ENCODE measurements at places on chromosomes 13 and 19.

DNA sequence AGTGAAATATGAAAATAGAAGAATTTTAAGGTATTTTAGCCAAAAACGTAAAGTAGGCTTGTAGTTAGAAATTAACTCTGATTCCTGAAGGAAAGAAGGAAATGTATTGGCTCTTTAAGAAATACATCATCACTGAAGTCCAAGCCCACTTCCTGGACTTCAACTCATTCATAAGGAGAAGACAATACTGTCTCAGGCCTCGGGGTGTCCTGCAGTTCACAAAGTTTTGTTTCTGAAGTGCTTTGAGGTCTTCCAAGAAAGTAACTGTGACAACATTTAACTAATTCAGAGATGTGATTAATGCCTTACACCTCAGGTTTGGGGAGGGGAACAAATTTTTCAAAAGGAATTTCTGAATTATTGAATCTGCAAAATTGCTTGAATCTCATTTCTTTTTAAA lies 65.8 kb upstream of the STARD13 start:
- DNase-seq, result no peak

- no peak for DNase-seq
Observed at GRCh38 chr19:53942001-53942786, 20.5 kb upstream of the CACNG8 start.

GRCh38 chr13:109787135-109787954 lies 962 bp upstream of the IRS2 start:
- no peak for DNase-seq

DNA sequence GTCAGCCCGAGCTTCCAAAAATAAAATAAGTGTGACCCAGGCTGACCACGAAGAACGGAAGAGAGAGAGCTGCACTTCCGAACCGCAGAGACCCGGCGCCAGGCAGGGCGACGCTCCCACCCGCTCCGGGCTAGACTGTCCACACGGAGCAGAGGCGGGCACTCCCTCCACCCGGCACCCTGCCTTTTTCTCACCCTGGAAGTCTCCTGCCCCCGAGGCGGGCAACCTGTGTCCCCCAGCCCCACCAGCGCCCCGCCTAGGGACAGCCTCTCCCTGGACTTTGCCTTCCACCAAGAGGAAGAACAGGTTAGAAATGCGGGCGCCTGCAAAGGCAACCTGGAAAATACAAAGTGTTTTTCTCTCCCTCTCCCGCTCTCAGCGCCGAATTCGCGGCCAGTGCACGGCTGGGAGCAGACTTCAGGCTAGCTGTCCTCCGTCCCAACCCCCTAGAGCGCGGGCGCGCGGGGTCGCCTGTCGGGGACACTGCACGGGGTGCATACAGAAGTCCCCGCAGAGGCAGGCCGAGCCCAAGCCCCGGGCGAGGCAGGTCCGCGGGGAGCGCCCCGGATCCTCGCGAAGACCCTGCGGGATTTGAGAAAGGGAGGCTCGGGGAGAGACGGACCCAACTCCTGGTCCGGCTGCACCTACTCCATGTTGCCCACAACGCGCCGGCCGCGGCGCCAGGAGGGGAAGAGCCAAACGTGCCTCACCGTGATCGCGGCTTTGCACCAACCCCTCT lies 845 bp downstream of the SPRY2 start:
- no peak for DNase-seq

DNA sequence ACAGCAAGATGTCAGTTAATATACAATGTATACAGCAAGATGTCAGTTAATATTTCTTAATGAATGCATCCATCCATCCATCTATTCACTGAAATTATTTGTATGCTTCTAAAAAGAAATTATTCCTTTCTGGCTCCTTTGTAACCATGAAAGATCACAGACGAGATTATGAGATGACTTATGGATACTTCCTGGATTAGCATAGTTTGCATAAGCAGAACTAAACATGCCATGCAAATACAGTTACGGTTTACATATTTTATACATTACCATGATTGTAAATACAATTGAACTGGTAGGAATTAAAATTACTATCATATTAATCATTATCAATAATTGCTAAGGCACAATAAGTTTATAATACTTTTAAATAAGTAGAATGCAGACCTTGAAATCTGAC lies 32.7 kb downstream of the NALCN start:
- DNase-seq, result no peak

DNA sequence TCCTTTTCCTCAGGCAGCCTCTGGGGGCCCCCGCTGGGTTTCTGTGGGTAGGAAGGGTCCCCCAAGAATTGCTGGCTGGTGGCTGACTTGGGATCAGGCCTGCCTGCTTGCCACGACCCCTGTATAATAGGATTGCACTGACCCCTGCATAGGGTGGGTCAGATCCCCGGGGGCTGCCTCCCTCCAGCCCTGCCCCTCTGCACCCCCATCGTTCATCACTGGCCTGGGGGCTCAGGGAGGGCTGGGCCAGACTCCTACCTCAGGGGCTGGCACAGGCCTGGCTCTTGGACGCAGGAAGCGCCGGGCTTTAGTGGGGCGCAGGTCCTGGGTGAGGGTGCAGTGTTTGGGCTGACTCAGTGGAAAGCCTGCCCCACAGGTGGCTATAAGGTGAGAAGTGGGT lies 10.6 kb downstream of the NDUFB7 start:
- no peak for DNase-seq

GRCh38 chr13:105452895-105453294 lies 1082.6 kb downstream of the EFNB2 start:
- DNase-seq, result peak; percentile 21

GRCh38 chr13:30851697-30852096 lies 54.4 kb upstream of the MEDAG start:
- DNase-seq, result no peak

DNA sequence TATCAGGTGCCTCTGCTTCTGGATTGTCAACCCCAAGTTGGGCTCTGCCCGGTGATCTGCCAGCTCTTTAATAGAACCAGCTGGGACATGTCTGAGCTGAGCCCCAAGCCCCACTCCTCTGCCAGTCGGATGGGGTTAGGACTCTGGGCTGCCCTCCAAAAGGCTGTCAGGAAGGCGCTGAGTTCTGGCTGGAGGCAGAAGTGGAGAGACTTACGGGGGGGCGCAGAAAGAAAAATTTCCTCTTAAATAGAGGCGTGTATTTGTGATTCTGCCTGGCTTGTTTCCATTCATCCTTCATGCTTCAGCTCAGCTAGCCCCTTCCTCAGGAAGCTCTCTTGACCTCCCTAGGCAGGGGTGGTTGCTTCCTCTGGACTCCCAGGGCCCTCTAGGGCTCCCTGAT lies 985 bp upstream of the KCNK6 start:
- DNase-seq, result no peak

GRCh38 chr19:5953680-5954213 lies 24.2 kb downstream of the RANBP3 start:
- no peak for DNase-seq

DNA sequence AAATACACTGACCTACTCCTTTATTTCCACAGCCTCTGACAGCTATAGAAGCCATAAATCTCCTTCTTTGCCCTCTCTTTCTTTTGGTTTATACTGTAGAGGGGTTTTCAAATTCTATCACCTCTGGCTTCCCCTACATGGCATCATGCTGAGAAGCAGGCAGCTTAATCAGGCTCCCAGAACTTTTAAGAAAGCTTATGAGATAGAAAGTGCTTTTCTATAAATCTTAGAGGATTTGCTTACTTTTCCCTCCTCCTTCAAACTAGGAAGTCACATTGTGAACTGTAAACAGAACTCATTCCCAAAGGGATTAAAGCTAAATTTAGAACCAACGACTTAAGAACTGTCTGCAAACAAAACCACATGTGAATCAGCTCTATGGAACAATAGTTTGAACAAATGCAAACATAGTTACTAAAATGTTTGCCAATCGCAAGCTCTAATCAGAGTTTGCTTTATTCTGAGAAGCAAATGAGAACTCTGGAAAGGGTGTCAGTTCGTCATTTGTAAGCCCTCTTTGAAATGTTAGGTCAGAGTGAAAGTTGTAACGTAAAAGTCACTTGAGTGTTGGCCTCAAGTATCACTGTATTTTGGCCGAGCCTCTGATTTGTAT lies 344.1 kb downstream of the RFC3 start:
- DNase-seq, result no peak

DNA sequence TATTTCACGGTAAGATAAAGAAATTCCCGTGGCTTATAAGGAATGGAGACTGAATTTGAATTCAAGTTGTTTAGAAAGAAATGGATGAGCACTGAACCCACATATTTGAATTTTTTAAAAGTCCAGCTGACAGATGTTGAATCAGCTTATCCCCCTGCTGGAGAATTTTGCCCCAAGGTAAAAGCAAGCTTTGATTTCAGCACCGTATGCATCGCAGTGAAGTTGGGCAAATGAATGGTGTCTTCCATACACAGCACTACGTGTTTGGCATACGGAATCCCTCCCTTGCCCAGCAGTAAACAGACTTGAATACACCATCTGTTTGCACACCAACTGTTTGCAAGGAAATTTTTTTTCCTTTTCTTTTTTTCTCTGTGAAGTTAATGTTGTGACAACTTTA lies 77.5 kb upstream of the PEG3 start:
- no peak for DNase-seq

- DNase-seq, result no peak
Observed at GRCh38 chr13:100809129-100809390, 134.5 kb upstream of the TMTC4 start.

DNA sequence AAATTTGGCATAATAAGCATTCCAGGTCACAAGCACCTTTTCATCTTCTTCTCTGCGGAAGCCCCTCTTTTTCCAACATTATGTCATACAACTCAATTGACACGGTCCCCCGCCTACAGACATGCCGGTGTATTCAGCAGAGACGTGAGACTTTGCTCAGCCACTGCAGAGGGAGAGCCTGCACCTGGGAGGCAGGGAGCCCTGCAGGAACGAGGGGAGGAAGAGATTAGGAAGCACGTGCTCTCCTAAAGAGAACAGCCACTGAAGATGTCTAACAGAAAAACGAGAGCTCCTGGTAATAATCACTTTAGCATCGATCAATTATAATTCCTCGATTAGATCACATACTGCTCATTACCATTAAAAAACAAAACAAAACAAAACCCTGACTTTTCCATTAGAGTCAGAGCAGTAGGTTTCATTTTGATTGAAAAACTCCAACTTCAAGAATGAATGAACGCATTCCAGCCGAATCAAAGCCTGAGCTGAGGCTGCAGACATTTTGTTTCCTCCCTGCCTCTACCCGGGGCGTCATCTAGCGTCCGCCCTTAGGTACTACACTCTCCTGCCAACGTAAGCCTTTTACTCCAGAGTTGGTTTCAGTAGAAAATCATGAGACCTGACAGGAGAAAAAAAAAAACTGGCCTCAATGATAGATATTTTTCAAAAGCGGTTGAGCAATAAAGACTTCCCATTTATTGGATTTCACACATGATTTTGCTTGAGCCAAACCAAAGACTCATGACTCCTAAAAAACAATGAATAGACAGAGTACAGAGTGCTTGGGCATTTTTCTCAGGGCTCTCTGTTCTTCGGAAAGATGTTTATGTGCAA lies 194.5 kb downstream of the KATNAL1 start:
- DNase-seq, result peak; percentile 55

- no peak for DNase-seq
Observed at GRCh38 chr13:109159650-109160309, 530.4 kb downstream of the MYO16 start.

DNA sequence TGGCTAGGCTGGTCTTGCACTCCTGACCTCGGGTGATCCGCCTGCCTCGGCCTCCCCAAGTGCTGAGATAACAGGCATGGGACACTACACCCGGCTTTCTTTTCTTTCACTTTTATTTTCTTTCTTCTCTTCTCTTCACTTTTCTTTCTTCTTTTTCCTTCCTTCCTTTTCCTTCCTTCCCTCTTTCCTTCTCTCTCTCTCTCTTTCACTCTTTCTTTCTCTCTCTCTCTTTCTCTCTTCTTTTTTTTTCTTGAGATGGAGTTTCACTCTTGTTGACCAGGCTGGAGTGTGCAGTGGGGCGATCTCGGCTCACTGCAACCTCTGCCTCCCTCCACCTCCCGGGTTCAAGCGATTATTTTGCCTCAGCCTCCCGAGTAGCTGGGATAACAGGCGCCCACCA lies 812 bp upstream of the ZNF493 start:
- DNase-seq, result no peak

- DNase-seq, result peak; percentile 72
Observed at GRCh38 chr19:20167020-20167644, at the start of gene ZNF486. ZNF486 (plus strand) TSS chr19:20167214; CDS start chr19:20167331, 117 bp downstream.

DNA sequence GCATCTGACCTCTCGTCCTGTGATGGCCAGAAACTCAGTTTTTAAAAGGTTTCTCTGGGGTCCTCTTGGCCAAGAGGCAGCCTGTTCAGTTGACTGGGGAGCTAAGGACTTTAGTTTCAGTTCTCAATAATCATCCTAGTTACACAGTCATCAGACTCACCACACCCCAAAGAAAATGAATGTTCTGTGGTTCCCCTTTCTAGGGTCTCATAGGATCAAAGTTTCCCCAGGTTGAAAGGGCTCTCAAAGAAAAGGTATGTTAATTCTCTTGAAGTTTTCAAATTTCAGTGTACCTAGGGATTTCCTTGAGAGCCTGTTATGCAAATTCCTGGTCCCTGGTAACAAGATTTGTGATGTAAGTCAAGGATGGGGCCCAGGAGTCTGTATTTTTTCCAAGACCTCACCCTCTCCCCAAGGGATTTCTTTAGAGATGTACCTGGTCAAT lies 94.9 kb downstream of the FAM216B start:
- DNase-seq, result no peak

DNA sequence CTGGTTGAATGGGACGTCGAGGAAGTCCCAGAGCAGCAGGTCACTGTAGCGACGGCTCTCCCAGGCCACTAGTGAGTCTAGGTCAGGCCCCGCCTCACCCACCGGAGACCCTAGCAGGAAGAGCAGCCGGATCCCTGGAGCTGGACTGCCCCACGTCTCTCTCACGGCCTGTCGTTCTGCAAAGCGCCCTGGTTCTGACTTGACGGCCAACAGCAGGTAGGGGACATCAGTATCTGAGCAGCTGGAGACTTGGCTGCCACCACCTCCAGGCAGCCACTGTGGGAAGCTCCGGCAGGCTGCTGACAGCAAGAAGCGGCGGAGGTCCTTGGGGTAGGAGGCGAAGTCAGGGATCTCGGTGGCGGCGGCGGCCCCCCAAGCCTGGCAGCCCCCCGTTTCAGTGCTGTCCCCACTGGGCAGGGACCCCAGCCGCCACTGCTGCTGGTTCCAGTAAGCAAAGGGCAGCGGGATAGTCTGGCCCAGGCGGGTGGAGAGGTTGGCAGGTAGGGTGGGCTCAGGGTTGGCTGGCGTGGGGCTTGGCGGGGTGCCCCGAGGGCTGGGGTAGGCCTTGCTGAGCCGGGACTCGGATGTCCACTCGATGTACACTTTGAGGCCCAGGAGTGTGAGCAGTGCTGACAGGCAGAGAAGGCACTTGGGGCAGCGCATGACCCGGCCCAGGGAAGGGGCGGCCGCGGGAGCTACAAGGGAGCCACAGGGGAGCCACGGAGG lies 895 bp downstream of the B3GNT8 start:
- DNase-seq, result no peak

DNA sequence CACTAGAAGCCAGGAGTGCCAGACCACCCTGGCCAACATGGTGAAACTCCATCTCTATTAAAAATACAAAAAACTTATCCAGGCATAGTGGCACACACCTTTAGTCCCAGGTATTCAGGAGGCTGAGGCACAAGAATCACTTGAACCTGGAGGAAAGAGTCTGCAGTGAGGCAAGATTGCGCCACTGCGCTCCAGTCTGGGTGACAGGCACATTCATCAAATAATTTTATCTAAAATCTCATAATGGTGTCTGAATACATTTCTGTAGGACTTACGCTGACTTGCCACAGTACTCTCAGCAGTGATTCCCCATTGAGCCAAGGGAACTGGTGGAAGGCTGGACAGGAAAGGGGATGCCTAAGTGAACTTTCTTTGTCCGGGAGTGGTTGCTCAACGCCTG lies 4.3 kb upstream of the ZNF28 start:
- no peak for DNase-seq
